ENCODE measurements at places on chromosomes 11 and 22.

- DNase-seq = no peak
These were observed 14.5 kb downstream of the RPS3 start for GRCh38 chr11:75413864-75414263.

- no peak for DNase-seq
These were observed 496 bp downstream of the SYT7 start for GRCh38 chr11:61580271-61580888.

DNA sequence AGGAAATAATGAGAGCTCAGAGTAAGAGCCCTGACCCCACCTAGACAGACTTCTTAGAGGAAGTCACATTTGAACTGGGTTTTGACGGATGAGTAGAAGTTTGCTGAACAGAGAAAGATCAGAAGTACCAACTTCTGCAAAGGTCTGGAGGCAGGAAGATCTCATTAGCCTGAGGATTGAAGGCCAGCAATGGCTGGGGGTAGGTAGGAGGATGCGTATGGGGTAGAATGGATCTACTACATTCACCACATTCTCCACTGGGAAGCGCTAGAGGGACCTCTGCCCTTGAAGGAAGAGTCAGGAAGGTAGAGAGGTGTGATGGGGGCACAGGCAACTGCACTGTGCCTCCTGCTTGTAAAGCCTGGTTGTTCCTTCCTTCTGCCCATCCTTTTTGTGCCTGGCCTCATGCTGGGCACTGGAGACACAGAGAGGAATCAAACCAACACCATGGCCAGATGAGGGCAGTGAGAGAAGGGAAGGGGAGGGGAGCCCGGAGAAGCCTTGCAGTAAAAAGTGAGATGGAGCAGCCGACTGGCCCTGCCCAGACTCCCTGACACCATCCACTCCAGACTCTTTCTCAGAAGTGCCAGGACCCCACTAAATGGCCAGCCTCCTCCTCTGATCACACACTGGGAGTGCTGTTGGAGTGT lies 4.9 kb downstream of the TPBGL start:
- no peak for DNase-seq

GRCh38 chr11:107268977-107269376 lies 188.6 kb downstream of the CWF19L2 start:
- DNase-seq = no peak

- DNase-seq = no peak
These were observed 26.3 kb downstream of the KCNJ1 start for GRCh38 chr11:128840783-128841182.

- DNase-seq = no peak
These were observed 40.9 kb upstream of the ANO1 start for GRCh38 chr11:70036971-70037882.

- DNase-seq = no peak
These were observed 3.4 kb downstream of the LGR4 start for GRCh38 chr11:27468995-27469695.

- DNase-seq = no peak
These were observed 7.8 kb upstream of the TMEM216 start for GRCh38 chr11:61384271-61385242.

- no peak for DNase-seq
These were observed 5.7 kb downstream of the C1QTNF6 start for GRCh38 chr22:37182101-37182948.

GRCh38 chr22:48825802-48826520 lies 1001.7 kb downstream of the BRD1 start:
- DNase-seq = no peak

GRCh38 chr11:108394744-108395284 lies 72.5 kb downstream of the C11orf65 start:
- no peak for DNase-seq

DNA sequence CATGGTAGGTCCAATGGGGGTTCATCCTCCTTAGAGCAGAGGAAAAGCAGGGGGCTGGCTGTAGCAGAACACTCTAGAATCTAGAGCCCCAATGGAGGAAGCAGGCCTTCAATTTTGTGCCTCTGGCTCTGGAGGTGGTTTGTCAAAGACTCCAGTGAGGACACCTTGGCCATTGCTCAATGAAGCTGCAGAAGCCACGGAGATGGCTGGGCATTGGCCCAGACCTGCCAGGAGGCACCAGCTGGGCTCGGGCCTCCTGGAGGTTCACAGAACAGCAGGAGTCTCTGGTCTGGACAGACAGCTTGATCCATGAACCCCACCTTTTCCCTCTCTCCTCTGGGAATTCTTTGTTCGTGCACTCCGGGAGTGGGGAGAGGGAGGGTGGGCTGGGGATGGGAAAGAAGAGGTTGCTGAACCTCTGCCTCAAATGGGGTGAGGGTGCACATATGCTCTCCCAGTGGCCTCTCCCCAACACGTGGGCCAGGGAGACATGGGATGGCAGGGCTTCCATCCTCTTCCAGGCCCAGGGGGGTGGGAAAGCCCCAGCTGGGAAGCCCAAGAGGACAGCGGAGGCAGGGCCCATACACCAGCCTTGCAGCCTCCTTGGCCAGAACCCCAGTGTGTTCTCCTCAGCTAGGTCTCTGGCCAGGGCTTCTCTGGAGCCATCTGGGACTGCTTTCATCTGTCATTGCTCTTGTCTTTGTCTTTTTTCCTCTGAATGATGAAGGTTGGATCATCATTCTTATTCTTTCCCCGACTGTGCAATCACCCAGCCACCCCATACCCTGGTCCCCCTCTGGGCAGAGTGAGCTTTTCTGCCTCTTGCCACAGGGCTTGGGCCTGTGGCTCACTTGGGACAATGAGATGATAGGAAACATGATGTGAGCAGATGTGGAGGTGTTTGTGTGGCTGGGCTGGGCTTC lies 1019.4 kb downstream of the BRD1 start:
- no peak for DNase-seq

GRCh38 chr11:121391914-121392313 lies 60.2 kb upstream of the SORL1 start:
- no peak for DNase-seq

- DNase-seq = no peak
These were observed 28.0 kb downstream of the MYBPC3 start for GRCh38 chr11:47324520-47324919.

GRCh38 chr11:58024601-58025091 lies 965 bp downstream of the OR9Q1 start:
- DNase-seq = no peak

DNA sequence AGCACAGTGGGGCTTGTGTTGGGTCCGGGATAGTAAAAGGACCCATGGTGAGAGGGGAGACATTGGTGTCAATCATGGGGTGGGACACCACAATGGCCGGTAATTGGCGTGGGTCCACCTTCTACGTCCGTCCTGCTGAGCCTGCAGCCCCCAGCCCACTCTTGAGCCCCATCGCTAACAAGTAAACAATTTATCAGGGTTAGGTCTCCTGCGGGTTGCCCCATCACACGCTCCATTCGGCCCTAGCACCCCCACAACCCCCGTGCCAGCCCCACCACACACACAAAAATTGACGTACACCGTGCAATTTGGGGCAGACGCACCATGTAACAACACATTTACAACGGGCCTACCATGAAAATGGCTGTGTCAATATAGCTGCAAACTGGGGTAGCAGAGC lies 86.5 kb upstream of the HTATIP2 start:
- no peak for DNase-seq

- DNase-seq = no peak
These were observed 155.7 kb downstream of the SNX19 start for GRCh38 chr11:130760515-130761125.

DNA sequence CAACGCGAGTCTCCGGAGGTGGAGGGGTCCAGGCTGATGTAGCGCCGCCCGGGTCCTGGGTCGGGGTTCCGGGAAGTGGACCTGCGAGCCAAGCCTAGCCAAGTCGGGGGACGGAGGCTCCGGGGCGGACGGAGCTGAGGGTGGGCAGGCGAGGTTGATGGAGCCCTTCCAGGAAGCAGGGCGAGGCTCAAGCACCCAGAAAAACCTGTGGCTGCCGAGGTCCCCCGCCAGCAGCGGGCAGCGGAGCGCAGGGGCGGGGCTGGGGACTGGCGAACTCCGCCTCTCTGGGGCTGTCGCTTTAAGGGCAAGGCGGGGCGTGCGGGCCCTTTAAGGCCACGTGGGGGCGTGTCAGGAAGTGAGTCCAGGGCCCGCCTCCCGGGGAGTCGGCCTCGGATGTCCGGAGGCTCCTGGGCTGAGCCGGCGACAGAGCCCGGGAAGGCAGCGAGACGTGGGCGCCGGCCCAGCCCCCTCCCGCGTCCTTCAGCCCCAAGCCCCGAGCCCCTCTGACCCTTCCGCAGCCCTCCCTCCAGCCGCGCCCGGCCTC lies at the start of gene SLC35C1:
TSS of gene SLC35C1 (plus strand) at position 389 of the 544 bp plus-strand sequence. CDS start 653 bp downstream, outside the sequence.
- DNase-seq = peak; percentile 94

DNA sequence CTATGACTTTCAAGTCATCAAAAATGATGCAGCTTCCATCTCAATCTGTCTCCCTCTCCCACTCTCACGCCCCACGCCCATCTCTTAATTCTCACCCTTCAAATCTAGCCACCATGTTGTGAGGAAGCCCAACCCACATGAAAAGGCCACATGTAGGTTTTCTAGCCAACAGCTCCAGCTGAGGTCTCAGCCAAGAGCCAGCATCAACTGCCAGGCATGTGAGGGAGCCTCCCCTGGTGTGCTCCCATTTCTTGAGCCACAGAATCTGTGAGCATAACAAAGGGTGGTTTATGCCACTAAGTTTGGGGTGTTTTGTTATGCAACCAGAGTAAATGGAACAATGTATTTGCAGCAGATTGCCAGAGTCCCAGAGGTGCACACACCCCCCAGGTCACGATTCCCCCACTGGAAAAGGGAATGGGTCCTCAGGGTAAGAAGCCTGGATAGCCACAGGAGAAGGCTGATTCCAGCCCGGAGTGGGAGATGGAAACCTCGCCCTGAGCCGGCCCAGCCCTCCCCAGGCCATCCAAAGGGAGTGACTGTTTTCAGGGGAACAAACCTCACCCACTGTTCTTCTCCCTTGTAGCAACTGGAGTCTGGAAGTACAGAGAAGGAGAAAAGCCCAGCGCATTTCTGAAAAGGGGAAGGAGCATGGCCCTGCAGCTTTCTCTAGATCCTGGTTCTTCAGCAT lies 20.0 kb upstream of the LINC01488 start:
- DNase-seq = no peak

GRCh38 chr22:36465232-36466021 lies 16.0 kb downstream of the TXN2 start:
- DNase-seq = no peak

Measured in CD4-positive, alpha-beta T cell treated with Interleukin-21 for 1 hour (primary cell).